ENCODE measurements at places on chromosomes 3 and 15. TPM values are rescaled to one million over a fixed set of nuclear protein-coding genes. Genes with fewer than 3 reads are reported as not detected.

DNA sequence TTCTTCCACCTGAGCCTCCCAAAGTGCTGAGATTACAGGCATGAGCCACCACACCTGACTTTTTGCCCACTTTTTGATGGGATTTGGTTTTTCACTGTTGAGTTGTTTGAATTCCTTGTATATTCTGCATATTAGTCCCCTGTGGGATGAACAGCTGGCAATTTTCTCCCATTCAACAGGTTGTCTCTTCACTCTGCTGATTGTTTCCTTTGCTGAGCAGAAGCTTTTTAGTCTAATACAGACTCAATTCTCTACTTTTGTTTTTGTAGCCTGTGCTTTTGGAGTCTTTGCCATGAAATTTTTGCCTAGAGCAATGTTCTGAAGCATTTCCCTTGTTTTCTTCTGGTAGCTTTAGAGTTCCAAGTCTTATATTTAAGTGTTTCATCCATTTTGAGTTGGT lies 62.7 kb upstream of the MFGE8 start:
- DNase-seq = no peak

GRCh38 chr3:160376681-160377080 lies 22.3 kb downstream of the IFT80 start:
- DNase-seq = no peak

Gene TLR9
- 3.7 TPM for total RNA-seq

DNA sequence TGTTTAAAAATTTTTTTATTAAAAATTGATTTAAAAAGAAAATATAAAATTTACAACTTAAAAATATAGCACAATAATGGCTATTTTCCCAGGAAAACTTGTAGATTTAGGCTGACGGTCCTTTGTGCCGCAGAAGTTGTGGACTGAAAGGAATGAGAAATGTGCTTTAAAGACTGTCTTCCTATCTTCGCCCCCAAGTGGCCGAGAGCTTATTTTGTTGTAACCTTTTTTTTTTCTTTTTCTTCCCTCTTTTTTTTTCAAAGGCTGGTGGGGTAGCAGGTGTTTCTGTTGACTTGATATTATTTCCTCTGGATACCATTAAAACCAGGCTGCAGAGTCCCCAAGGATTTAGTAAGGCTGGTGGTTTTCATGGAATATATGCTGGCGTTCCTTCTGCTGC lies 15.5 kb downstream of the SLC25A26 start:
- DNase-seq = no peak

Gene TMEM43
- total RNA-seq = 40.5 TPM

DNA sequence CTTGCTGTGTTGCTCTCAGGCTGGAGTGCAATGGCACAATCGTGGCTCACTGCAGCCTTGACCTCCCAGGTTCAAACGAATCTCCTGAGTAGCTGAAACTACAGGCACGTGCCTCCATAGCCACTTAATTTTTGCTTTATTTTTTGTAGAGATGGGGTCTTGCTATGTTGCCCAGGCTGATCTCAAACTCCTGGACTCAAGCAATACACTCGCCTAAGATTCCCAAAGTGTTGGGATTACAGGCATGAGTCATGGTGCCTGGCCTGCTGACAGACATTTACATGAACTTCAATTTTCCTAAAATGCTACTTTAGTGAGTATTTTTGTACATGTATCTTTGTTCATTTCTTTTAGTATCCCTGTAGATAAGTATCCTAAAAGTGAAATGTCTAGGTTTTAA lies 132.3 kb downstream of the SUCLG2 start:
- DNase-seq = no peak

Gene DNASE1L3
- 172 TPM for total RNA-seq

- no peak for DNase-seq
Observed at GRCh38 chr15:44149224-44149623, 45.8 kb downstream of the FRMD5 start.

DNA sequence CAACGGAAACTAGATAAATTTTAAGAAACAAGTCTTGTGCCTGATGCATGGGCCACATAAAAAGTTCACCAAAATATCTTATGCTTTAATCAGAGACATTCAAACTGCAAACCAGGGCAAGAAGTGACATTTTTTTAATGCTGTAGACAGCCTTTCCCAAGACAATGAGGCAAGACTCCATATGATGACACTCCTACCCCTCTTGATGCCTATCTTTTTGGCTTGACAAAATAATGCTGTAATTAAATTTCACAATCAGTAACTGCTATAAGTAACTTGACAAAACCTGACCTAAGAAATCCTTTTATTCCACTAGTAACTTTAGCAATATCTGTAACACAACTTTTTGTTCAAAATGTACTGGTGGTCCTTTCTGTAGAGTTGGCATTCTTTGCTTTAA lies 48.7 kb downstream of the ECT2 start:
- DNase-seq = no peak

- DNase-seq = no peak
Observed at GRCh38 chr3:58521917-58522631, 14.9 kb downstream of the ACOX2 start.

Gene AHSG
- total RNA-seq = not detected

- no peak for DNase-seq
Observed at GRCh38 chr15:43939070-43939469, 112.3 kb downstream of the WDR76 start.

DNA sequence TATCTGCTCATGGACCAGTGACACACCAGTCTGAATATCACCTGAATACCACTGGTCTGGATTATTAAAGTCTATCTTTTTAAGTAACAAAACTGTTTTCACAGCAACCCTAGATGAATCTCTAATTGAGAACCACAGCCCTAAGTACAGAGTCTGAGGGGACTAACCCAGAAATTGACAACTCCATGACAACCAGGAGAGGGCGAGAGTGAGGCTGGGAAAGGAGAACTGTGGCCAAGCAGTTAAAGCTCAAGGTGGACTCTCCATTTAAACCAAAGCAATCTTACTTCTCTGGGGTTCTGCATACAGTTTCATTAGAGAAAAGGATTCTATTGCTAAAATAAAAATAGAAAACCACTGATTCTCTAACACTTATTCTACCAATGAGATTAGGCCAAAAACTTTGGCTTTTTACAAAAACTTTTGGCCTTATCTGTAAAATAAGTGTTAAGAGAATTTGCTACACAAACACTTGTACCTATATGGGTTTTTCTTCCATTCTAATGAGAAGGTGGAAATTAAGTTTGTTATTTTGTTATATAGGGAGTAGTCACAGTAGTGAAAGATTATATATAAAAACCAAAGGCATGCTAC lies 11.4 kb downstream of the NEK10 start:
- DNase-seq = no peak

DNA sequence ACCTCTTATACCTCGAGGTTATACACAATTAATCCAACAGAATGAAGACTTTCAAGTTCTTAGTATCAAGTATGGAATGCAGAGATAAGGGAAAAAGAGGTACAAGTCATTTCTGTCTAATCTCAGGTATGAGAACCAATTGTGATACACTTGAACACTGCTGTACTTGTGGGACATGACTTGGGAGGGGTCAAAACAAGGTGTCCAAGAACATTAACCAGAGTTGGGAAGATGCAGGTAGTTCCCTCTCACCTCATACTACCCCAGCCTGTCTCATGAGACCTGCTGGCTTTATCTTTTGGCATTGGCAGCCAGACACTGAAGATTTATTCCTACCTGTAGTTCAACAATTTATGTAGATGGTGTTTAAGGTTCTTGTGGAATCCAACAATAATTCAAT lies 209.7 kb downstream of the NR1D2 start:
- no peak for DNase-seq

DNA sequence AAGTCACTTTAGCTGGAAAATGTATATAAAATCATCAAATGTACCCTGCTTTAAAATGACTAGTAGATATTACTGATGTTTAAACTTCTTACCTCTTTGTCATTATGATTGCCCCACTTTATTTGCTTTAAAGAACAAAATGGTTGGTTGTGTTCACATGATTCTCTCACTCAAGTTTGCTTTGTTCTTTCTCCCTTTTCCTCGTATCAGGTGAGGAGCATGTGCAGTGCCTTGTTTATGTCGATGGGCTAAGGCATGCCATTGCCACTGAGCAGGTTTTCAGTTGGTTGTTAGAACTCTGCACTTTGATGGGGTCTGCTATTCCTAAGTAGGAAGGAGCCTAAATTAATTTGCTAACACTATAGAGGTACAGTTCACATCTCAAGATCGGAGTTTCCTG lies 5.3 kb downstream of the MAP2K5 start:
- DNase-seq = no peak

Gene IMPG2
- total RNA-seq = 0.66 TPM

DNA sequence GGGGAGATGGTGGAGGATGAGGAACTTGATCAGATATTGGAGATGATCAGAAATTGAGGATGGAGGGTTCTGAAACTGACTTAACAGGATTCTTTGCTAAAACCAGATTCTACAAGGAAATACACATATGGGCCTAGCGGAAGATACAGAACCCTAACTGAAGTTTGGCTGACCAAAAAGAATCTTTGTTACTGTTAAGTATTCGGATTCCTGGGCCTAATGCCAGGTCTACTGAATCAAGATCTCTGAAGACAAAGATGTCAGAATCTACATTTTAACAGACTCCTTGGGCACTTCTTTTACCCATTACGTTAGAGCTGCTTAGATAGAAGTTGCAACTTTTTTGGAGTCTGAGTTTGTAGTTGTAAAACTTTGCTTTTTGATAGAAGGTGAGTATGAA lies 137.7 kb downstream of the FNDC3B start:
- DNase-seq = no peak

Gene MNS1
- not detected for total RNA-seq

GRCh38 chr3:134690226-134690625 lies 39.4 kb upstream of the KY start:
- DNase-seq = no peak

GRCh38 chr3:112739252-112739965 lies 98.5 kb upstream of the CCDC80 start:
- no peak for DNase-seq

GRCh38 chr3:122188737-122189136 lies 5.3 kb downstream of the CASR start:
- DNase-seq = no peak

GRCh38 chr3:111648991-111649579 lies 53.9 kb upstream of the ZBED2 start:
- no peak for DNase-seq

Gene CDHR4
- total RNA-seq = not detected

GRCh38 chr3:64890006-64890405 lies 202.2 kb upstream of the ADAMTS9 start:
- DNase-seq = no peak

DNA sequence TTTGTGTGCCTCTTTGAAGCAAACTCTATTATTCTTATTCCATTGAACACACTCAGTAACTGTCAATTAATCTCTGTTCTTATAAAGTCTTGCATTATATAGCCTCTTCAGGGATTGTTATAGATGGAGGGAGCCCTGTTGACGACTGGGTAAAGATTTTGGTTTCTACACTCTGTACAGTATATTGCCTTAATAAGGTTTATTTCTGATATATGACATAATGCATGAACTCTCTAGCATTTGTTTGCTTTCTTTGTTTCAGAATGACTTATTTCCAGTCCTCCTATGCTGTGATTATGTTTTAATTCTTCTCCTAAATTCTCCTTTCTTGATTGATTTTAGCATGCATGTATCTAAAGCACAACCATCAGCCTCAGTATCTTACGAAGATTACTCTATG lies 494.9 kb downstream of the DIPK2A start:
- DNase-seq = no peak

Measured in spleen (tissue), 13 donors.